ENCODE measurements at places on chromosomes 12 and 14.

DNA sequence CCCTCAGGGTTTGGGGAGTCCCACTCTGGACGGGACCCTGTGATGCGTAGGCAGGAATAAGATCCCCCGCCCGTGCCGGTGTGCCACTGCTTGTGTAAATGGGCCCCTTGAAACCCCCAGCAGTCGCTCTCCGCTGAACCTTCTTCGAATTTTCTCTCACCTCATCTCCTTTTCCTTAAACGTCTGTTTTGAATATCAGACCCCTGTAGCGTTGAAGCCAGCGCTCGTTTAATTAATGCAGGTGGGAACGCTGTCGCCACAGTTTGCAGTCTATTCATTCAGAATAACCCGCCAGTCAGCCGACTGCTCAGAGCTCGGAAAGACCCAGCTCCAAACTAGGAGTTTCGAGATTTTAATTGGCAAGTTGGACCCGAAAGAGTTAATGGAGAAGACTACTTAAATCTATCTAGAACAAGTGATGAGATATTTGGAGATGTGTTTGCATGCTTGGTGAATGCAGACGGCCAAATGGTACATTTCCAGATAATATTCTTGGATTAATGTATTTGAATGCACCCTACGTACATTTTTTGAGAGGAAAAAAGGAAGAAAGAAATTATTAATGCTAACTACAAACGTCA lies 739 bp upstream of the PPP2R5E start:
- no peak for DNase-seq

DNA sequence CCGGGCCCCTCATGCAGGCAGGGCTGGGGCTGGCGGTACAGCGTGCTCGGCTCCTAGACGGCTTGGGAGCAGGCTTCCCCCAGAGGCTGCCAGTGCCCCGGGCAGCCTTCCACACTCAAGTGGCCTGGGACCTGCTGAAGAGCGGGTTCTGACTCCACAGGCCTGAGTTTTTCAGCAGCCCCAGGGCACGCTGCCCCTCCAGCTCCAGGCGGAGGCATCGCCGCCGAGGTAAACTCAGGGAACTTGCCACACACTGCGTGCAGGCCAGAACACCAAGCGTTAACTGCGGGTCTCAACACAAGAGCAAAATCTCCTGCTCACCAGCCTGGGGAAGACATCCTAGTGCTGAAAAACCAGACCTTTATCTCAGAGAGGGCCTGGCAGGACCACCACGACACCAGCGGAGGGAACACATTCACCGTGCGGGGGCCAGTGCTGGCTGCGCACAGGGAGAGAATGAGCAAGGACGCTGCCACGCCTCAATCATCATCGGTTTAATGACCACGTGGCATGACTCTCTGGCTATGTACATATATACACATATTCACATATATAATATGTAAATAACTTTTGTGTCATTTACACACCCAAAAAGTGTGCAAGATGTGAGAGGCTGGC lies 21.3 kb downstream of the PSMC1 start:
- DNase-seq = no peak

- no peak for DNase-seq
Measured at GRCh38 chr12:20319366-20319765, 49.0 kb upstream of the PDE3A start.

- DNase-seq = no peak
Measured at GRCh38 chr14:51652168-51653078, 713 bp downstream of the FRMD6 start.

- no peak for DNase-seq
Measured at GRCh38 chr14:50649691-50650090, 18.4 kb downstream of the SAV1 start.

DNA sequence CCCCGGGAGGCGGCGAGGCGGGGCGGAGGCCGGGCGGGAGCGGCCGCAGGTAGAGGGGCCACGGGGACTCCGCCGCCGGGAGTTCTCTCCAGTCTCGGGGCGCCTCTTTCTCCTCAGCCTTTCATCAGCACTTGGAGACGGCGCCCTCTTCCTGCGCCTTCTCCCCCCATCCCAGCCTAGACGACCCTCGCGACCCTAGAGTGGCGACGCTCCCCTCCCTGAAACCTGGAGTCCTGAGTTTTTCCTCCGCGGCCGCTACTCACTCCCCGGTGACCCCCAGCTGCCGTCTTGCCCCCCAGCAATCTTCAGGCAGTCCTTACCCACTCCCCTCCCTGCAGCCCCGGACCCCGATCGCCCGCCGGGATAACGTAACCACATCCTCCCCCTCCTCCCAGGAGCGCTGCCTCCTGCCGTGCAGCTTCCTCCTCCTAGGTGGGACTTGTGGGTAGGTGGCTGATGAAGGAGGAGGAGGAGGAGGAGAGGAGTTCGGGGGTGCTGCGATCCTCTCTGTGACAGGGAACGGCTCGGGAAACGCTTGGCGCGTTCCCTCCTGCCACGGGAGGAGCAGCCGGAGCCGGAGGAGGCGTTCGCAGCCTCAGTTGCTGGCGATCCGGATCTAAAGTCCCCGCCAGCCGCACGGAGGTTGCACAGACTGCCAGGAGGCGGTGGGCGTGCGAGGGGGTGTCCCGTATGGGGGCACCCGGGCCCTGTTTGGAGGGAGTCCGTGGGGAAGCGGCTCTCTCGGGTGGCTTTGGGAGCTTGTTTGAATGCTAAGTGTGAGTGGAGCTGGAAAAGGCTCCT lies 891 bp downstream of the PLEKHA5 start:
- no peak for DNase-seq

GRCh38 chr14:25252793-25253192 lies 202.8 kb upstream of the STXBP6 start:
- no peak for DNase-seq

DNA sequence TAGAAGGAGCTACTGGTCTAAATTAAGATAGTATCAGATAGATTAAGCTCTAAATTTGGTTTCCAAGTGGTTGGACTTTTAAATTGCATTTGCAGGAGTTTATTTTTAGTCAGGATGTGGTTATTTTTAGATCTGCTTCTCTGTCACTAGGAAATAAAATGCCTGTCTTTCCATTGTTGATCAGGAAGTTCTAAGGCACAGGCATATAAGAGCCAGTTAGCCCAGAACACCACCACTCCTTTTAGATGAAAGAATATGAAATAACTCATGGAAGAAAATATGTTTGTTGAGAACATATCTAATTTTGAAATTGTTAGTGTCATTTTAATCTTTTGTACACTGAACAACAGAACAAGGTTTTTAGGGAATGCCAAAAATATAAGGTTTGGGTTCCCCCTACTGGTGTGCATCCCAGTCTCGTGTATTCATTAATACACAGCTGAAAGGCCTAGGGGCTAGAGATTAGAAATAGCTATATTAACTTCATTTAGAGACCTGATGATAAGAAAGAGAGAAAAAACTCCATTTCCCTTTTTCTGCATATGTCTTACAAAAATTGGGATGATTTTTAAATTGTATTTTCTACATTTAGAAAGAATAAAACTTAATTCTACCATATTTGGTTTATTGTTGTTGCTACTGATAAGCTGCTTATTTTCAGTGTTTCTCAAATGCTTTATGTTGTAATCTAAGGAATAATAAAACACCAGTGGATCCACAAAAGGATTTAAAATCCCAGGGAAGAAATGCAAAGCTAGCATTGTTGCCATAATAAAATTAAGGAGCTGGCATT lies 67.2 kb downstream of the RIC8B start:
- peak; percentile 37 for DNase-seq

GRCh38 chr14:85250414-85251189 lies 279.3 kb upstream of the FLRT2 start:
- DNase-seq = no peak

GRCh38 chr12:15693228-15693911 lies 95.8 kb downstream of the EPS8 start:
- DNase-seq = no peak

GRCh38 chr12:38465020-38465419 lies 148.4 kb downstream of the ALG10B start:
- no peak for DNase-seq
